ENCODE measurements at places on chromosomes 7 and 10.

DNA sequence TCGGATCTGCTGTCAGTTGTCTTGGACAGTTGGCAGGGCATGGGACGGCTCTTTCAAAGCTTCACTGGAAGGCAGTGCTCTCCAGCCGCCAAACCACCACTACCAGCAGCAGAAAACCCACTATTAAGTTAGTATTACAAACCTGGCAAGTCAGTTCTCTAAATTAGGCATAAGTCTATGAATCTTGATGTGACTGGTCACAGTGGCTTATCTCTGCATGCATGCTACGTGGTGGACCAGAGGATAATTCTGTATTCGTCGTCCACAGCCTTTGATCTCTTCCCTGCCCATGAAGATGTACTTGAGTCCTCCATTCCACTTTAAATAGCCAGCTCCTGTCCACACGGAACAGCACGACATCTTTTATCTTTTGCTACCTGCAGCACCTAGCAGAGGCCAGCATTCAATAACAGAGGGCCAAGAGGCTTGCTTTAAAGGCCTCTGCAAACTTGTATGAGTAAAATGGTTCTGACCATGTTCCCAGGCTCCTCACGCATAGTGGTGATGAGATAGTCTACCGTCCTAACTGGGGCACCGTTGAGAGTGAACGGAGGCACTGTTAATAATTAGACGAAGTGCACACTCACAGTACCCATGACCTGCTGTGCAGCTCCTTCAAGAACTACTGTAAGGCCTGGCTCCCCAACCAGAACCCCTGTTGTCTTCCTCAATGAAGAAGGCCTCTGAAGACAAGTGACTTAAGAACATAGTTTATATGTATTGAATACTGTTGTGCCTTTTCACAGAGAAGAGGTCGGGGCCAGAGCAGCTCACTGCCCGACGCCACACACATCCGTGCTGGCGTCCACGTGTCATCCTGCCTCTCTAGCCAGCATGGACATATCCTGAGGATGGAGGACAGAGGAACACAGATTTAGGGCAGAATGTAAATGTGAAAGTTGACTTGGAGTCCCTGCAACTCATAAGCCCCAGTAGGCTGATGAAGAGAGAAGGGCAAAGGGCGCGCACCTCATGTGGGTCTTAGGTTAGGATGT, 1.0 kb downstream of the GPR146 start:
- DNase-seq, result no peak

GRCh38 chr7:38122501-38122900, 55.5 kb upstream of the STARD3NL start:
- DNase-seq, result peak; percentile 14

- DNase-seq, result no peak
Observed at GRCh38 chr7:114790521-114790920, 131.4 kb upstream of the MDFIC start.

GRCh38 chr7:50962281-50962883, 179.7 kb upstream of the GRB10 start:
- DNase-seq, result no peak

DNA sequence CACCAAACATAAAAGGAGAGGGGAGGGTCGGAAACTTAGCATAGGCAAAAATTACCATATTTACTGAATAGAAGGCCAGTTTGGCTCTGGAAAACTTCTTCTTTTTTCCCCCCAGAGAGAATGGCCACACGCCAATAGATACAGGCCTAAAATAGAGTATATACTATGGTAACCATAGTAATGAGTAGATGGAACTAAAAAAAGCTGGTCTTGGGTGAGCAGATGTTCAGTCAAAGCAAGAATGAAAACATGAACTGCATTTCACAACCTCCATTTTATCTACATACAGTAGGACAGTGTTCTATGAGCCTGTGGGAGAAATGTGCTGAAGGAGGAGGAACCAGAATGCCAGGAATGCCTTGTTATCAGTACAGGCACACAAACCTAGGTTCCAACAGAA, 141.7 kb upstream of the SEMA3A start:
- no peak for DNase-seq

GRCh38 chr7:116161728-116162127, 48.6 kb upstream of the TES start:
- DNase-seq, result no peak

DNA sequence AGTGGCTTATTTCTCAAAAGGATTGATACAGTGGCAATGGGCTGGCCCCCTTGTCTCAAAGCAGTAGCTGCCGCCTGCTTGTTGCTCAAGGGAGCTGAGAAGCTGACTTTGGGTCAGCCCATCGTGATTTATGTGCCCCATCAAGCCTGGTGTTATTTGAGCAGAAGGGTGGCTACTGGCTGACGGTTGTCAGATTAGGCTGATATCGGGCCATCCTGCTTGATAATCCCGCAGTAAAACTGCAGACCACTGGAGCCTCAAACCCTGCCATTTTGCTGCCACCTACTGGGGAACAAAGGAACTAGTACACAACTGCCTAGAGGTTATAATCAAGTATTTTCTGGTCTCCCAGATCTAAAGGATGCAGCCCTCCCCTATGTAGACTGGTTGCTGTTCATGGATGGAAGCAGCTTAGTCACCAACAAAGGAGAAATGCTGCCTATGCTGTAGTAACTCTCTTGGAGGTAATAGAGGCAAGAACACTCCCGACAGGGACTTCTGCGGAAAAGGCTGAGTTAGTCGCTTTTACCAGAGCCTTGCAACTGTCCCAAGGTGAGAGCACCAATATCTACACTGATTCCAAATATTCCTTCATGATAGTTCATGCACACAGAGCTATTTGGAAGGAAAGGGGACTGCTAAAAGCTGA, 65.9 kb upstream of the ZNF92 start:
- DNase-seq, result peak; percentile 44

GRCh38 chr10:122323189-122323588, 51.3 kb upstream of the PLEKHA1 start:
- DNase-seq, result no peak

GRCh38 chr7:79407351-79407750, 46.1 kb downstream of the MAGI2 start:
- no peak for DNase-seq

DNA sequence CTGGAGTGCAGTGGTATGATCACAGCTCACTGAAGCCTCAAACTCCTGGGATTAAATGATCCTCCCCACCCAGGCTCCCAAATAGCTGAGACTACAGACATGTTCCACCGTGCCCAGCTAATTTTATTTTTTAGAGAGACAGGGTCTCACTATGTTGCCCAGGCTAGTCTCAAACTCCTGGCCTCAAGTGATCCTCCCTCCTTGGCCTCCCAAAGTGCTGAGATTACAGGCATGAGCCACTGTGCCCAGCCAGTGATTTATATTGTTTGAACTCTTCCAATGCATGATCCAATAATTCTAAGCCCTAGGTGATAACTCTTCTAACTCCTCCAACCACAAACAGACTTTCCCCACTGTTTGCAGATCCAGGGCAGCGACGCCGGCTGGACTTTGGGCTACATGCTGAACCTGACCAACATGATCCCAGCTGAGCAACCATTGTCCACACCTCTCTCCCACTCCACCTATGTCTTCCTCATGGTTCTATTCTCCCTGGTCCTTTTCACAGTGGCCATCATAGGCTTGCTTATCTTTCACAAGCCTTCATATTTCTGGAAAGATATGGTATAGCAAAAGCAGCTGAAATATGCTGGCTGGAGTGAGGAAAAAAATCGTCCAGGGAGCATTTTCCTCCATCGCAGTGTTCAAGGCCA, 41.8 kb upstream of the CC2D2B start:
- DNase-seq, result no peak

DNA sequence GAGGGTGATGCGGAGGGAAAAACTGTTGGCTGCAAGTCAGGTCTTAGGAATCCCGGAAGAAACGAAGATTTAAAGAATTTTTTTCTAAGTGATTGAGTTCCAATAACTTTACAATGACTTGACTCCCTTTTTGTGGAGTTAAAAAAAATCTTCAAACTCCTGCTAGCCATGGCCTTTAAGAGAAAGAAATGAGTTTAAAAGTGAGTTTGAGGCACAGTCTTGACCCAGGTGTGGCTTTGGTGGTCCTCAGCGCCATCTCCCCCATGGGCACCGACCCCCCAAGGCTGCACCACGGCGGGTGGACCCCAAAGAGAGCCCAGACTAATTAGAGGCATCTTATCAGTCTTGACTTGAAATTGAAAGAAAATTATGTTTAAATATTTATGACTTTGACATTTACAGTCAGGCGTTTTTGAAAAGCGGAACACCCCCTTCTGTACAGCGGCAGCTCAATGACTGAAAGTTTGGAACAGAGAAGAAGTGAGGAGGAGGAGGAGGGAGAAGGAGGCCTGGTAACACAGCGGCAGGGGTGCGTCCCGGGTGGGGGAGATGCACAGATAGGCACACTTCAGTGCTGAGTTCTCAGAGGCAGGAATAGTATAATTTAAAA, 349.6 kb downstream of the DNAJB6 start:
- DNase-seq, result no peak

DNA sequence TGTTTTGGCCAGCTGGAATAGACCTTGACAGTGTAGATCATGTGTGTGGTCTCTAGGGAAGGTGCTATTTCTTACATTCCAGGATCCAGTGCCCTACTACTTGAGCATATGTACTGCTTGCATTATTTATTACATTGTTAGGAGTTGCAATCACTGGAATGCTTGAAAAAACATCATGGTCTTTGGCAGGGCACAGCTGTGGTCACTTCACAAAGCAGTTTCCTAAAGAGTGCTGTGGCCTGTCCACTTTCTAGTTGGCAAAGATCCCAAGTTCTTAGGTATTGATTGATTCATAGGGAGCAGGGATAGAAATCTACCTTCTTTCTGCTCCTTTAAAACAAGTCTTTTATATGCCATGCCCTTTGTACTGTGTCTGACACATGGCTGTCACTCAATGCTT, 4.6 kb downstream of the C7orf25 start:
- no peak for DNase-seq

GRCh38 chr10:24091256-24091655, 117.7 kb upstream of the KIAA1217 start:
- no peak for DNase-seq

DNA sequence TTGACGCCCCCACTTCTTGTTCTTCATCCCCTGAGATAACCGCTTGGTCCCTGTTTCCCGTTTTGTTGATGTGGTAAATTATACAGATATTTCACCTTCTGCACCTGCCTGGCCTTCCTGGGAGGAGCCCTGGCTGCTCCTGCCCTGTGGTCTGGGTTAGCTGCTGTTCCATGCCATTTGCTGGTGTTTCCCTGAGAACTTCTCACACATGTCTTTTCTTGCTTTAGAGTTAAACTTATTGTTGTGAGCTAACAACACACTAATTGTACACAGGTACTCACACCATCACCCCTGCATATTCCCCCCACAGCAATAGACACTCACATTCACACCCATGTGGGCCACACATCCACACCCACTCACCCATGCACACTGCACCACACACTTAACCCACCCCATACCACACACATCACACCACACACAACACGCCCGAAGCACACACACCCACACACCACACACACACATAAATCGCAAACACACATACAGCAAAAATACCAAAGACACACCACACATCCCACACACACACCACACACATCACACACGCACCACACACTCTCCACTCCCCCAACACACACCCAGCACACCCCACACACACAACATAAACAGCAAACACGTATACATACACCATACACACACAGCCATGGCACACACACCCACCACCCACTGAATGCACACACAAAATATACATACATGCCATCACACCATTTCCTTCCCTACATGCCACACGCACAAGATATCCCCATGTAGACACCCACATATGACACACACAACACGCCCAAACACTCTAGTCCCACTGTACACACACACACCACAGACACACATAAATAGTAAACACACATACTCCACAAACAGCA, 19.4 kb upstream of the ANTXRL start:
- no peak for DNase-seq

DNA sequence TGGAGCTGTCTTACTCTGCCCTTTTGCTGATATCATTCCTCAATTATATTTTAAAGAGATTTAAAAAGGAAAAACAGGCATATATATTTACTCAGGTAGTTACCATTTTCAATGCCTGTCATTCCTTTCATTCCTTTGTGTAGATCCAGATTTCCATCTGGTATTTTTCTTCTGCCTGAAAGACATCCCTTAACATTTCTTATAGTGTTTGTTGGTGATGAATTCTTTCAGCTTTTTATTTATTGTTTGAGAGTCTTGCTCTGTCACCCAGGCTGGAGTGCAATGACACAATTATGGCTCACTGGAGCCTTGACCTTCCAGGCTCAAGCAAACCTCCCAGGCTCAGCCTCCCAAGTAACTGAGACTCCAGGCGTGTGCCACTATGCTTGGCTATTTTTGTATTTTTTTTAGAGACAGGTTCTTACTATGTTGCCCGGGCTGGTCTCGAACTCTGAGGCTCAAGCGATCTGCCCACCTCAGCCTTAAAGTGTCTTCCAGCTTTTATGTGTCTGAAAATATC, 5.6 kb upstream of the POM121 start:
- no peak for DNase-seq

Data from left renal pelvis (tissue), 4 donors.